Stimulated activated CD4-positive, alpha-beta T cell treated with anti-CD3 and anti-CD28 coated beads, Interleukin-1b, Interleukin-23, amount 100 ng/mL, for 4 hours (primary cell): ENCODE measurements at places on chromosomes 5 and 9.

DNA sequence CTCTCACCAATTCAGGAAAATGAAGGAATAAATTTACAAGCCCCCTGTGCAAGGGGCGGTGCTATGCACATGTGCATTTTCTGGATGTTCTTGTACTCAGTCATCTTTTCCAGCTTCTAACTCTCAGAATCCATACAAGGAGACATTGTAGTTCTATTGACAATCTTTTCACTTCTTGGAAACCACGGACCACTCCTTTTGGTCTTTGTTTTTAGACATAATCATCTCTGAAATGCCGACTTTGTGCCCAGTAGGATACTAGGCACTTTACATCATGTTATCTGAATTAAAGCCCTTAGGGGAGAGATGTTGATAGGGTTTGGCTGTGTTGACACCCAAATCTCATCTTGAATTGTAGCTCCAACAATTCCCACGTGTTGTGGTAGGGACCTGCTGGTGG lies 322.6 kb upstream of the WWC1 start:
- no peak for DNase-seq

- DNase-seq = no peak
Measured at GRCh38 chr5:68248896-68249295, 33.3 kb downstream of the PIK3R1 start.

GRCh38 chr5:126656401-126657007 lies 55.8 kb downstream of the PHAX start:
- no peak for DNase-seq

- no peak for DNase-seq
Measured at GRCh38 chr5:77418162-77418561, 74.0 kb downstream of the WDR41 start.

GRCh38 chr9:109894921-109895758 lies 115.1 kb downstream of the PALM2AKAP2 start:
- no peak for DNase-seq

GRCh38 chr5:131968396-131968954 lies 23.0 kb upstream of the MEIKIN start:
- no peak for DNase-seq

- no peak for DNase-seq
Measured at GRCh38 chr9:123550797-123551196, 194.8 kb downstream of the CRB2 start.

DNA sequence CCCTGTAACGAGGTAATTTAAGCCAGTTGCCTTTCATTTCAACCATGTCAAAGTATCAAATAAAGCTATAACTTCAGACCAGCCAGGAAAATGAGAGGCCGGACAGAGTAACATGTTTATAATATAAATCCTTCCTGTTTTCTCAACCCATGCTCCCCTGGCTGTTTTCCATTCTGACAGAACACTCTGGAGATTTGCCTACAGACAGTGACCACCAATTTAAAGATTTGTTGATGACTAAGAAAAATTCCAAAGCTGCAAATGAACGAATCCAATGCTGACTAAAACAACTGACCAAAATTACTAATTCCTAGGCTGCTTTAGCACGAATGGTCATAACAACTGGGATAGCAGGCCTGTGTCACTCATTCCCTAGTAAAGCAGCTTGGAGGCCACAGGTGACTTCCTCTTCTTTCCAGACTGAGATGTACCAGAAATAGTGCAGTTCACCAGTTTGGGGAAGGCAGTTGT lies 141.4 kb downstream of the AOPEP start:
- no peak for DNase-seq
